ENCODE measurements at places on chromosomes 13 and 19. TPM values are rescaled to one million over a fixed set of nuclear protein-coding genes. Genes with fewer than 3 reads are reported as not detected.

DNA sequence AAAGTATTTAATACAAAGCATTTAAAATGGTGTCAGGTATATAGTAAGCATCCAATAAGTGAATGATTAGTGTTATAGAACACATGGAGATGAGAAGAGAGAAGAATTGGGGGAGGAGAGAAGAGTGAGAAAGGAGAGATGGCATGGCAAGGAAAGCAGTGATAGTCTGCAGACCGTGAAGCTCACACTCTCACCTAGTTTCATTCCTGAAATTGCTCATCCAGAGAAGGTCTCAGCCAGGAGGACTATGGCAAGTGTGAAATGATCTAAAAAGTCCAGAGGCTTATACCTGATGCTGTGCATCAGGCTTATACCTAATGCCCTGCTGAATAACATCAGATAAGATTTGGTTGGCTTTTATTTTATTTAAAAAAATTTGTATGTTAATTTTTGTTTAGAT lies 351.6 kb upstream of the KLF12 start:
- no peak for DNase-seq

DNA sequence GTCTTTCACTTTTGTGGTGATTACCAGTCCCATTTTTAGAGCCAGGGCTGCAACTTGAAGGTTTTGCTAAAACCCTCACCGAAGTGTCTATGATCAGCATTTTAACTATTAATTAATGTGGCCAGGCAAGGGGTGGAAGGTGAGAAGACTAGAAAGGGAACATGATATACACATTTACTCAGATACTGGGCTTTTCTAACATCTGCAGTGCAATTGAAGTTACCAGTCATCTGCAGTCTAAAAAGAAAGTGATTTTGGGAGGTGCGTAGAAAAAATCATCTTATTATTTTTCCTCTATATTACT lies 481 bp downstream of the ALOX5AP start:
- DNase-seq = no peak

GRCh38 chr13:51212758-51213157 lies 9.4 kb upstream of the FAM124A start:
- DNase-seq = no peak

MAST1 gene
- 5.5 TPM for total RNA-seq

ZNF610 gene
- total RNA-seq = 8.6 TPM

- DNase-seq = no peak
Observed at GRCh38 chr13:29185926-29186325, 365.8 kb downstream of the MTUS2 start.

FUT3 gene
- not detected for total RNA-seq

ATP4B gene
- total RNA-seq = not detected

DNA sequence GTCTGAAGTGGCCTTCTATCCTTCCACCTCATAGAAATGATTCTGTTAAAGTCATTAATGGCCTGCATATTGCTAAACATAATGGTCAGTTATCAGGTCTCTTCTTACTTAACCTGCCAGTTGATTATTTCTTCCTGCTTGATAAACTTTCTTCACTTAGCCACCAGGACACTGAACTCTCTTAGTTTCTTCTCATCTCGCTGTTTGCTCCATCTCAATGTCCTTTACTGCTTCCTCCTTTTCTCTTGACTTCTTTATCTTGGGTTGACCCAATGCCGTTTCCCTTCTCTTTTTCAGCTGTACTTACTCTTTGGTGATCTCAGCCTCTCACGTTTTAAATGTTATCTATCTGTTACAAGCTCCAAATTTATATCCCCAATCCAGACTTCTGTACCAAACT lies 17.1 kb upstream of the CLC start:
- no peak for DNase-seq

GRCh38 chr19:11031421-11032070 lies 57.7 kb upstream of the LDLR start:
- no peak for DNase-seq

DNA sequence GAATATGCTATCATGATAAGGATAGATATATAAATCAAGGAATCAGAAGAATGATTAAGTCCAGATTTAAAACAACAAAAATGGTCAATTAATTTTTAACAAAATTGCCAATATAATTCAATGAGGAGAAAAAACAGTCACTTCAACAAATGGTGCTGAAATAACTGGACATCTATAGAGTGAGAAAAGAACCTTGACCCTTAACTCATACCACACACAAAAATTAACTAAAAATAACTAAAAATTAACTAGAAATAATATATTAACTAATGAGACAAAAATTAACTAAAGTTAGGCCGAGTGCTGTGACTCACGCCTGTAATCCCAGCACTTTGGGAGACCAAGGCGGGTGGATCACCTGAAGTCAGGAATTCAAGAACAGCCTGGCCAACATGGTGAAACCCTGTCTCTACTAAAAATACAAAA lies 9.5 kb downstream of the LGALS7 start:
- DNase-seq = no peak

- peak; percentile 26 for DNase-seq
Observed at GRCh38 chr13:62357887-62358645, 942.4 kb upstream of the PCDH20 start.

DNA sequence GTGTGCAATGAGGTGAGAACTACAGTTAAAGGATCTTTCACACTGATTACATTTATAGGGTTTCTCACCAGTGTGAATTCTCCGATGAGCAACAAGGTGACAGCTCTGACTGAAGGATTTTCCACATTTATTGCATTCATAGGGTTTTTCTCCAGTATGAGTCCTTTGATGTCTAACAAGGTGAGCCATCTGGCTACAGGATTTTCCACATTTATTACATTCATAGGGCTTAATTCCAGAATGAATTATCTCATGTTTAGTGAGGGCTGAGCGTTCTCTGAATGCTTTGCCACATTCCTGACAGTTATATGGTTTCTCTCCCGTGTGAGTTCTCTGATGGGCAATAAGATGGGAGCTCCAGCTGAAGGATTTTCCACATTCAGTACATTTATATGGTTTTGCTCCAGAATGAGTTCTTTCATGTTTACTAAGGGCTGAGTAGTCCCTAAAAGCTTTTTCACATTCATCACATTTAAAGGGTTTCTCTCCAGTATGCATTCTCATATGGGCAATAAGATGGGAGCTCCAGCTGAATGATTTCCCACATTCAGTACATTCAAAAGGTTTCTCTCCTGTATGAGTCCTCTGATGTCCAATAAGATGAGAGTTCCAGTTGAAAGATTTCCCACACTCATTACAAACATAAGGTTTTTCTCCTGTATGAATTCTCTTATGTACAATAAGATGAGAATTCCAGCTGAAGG lies 4.4 kb upstream of the C19orf18 start:
- DNase-seq = no peak

- no peak for DNase-seq
Observed at GRCh38 chr13:30559274-30559673, 58.4 kb upstream of the USPL1 start.

DNA sequence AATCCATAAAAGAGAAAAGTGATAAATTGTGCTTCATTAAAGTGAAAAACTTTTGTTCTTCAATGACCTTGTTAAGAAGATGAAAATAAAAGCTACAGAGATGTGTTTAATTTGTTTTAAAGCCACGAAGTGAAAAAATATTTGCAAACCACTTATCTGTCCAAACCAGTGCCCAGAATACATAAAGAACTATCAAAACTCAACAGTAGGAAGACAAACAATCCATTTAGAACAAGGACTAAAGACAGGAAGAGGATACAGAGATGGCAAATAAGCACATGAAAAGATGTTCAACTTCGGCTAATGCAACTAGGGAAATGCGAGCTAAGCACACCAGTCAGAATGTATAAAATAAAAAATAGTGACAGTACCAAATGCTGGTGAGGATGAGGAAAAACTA lies 15.0 kb downstream of the GJB6 start:
- no peak for DNase-seq

DNA sequence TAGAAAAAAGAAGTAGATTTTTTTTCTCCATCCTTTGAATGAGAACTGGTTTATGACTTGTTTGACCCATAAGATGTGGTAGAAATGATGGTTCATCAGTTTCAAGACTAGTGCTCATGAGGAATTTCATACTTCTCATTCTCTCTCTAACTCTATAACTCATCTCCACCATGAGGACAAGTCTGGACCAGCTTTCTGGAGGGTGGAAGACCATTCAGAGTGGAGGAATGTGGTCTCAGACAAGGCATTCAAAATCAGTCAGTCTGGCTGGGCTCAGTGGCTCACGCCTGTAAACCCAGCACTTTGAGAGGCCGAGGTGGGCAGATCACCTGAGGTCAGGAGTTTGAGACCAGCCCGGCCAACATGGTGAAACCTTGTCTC lies 3.5 kb upstream of the EID2 start:
- DNase-seq = no peak

GRCh38 chr19:17206736-17207581 lies 8.2 kb upstream of the USE1 start:
- no peak for DNase-seq

SIGLECL1 gene
- not detected for total RNA-seq

C19orf85 gene
- 3.7 TPM for total RNA-seq

All from H7 (cell line).